ENCODE measurements at places on chromosomes 11 and 22.

DNA sequence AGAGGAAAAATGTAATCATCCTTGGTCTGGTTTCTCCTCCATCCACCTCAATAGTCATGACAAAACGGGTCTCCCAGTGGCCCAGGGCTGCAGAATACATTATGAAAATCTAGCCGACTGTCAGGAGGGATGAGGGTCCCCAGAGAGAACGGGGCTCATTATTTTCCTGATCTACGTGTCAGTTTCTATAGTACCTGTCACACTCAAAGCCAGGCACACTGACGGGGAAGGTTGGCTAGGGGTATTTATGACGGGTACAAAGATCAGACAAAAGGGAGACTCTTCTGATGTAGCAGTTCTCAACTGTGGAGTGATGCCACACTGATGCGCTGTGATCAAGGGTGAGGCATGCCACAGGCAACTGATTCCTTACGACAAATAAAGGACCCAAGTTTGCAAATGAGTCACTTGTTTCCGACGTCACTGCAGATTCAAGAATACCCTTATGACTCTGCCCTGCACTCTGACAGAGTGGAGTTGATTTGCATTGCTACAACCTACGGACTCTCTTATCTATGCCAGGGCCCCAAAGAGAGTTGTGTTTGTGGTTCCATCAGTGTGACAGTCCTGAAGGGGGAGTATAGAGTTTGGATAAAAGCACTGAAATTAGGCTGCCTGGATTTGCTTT, 188.2 kb upstream of the TBCEL start:
- peak; percentile 12 for DNase-seq

- DNase-seq: no peak
Measured at GRCh38 chr11:120196826-120197225, 14.0 kb upstream of the OAF start.

DNA sequence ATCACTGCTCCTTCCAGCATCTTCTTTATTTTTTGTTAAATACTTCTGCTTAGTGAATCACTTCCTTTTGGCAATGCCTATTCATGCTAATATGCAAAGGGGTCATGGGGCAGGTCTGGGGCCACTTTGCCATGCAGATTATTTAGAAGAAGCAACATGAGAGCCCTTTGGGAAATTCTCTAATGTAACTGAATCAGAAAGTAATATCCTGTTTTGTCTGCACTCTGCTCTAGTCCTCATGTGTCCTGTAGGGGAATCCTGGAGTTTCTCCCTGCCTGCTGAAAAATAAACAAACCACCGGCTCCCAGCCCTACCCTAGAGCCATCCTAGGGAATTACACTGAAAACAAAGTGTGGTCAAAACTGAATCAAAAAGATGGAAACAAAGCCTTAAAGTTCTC, 176.5 kb upstream of the POU2AF2 start:
- DNase-seq: peak; percentile 15

- DNase-seq: no peak
Measured at GRCh38 chr11:75822541-75822940, 7.5 kb downstream of the UVRAG start.

GRCh38 chr11:70522593-70523311, 124.4 kb downstream of the CTTN start:
- no peak for DNase-seq

GRCh38 chr22:25362215-25362882, 142.9 kb downstream of the CRYBB2 start:
- DNase-seq: peak; percentile 47

DNA sequence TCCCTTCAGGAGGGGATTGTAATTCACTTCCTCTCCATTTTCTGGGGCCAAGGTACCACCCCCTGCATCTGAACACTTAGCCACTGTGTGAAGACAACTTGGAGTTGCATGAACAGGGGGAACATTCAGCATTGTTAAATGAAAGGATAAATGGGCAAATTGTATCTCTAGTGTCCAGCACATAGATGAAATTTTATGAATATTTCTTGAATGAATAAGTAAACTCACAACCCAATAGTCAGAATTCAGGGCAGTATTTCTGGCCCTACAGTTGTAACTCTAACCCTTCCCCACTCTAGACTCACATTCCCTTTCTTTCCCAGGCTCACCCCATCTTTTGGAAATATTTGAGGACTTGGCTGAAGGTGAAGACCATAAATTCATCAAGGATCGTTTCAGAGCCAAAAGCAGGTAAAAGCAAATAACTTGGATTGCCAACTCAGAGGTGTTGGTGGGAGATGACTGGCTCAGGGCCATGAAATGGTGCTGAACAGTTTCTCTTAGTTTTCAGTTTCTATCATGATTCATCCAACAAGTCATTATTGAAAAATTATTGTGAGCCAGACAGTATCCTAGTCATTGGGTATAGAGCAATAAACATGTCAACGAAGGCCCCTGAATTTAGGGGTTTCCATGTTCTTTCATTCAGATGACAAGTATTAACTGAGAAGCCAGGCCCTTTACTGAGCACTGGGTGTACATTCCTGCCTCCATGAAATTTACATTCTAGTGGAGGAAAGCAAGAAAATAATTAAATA, 33.3 kb upstream of the ZC3H12C start:
- peak; percentile 67 for DNase-seq

GRCh38 chr22:47047321-47048122, 285.1 kb downstream of the TBC1D22A start:
- DNase-seq: no peak

DNA sequence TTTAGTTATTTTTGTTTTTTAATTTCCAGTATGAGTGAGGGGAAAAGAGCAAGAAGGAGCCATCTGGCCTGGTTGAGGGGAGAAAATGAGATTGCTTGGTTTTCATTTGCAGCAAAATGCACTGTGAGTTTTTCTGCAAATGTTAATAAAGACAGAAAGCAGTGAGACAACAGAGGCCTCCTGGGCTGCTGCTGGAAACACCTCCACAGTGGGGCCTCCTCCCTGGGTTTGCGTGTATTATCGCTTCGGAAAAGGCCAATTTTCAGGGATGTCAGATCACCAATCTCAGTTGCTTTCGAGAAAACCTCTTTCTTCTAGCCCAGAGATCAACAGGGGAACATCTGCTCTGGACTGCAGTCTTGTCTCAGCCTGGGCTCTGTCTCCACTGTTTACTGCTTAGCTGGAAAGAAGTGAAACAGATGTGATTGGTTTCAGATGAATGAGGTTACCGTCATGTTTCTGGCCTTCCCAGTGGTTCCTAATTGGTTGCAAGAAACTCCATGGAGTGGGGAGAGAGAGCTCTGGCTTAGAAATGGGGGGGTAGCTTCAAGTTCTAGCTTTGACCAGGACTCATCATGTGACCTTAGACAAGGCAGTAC, 17.3 kb downstream of the TSPAN18 start:
- peak; percentile 48 for DNase-seq

DNA sequence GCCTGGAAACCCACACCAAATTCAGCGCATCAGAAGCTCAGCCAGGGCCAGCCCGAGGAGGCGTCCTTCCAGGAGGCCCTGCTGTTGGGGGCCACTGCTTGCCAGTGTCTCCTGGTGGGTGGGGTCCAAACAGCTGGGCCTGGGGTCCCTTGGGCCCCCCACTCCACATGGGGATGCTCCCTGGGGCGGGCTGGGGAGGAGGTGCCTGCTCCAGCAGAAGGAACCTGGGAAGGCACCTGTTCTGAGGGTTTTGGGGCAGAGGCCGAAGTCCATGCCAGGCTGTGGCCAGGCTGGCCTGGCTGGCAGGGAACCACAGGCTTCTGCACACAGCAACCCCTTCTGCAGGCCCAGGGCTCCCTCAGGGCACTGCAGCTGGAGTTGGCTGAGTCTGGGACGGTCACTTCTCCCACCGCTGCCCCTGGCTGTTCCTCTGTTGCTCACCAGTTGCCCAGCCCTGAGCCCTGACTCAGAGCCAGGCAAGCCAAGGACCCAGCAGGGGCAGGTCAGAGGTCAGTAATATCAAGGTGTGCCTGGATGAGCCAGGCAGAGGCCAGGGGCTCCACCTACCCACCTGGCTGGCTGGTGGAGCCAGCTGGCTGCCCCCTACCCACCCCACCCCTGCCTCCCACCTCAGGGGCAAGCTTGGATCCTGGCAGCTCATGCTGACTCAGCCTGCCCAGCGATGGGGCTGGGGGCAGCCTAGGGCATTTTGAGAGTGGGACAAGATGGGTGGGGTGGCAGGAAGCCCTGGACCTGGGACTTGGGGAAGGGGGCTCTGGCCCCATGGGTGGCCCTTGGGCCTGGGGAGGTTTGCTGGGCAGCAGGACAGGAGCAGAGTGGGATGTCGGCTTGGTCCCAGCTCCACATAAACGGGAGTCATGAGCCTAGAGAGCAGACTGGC, 12.0 kb upstream of the PHLDA2 start:
- DNase-seq: no peak

GRCh38 chr11:82474876-82475275, 258.8 kb downstream of the FAM181B start:
- DNase-seq: no peak

GRCh38 chr22:50444663-50445062, 30.2 kb downstream of the SBF1 start:
- DNase-seq: peak; percentile 41

- peak; percentile 92 for DNase-seq
Measured at GRCh38 chr11:88535916-88536547, 198.5 kb upstream of the CTSC start.

- no peak for DNase-seq
Measured at GRCh38 chr11:112928136-112928535, 33.1 kb upstream of the NCAM1 start.

GRCh38 chr11:68447015-68447801, 13.3 kb upstream of the PPP6R3 start:
- DNase-seq: peak; percentile 66

- no peak for DNase-seq
Measured at GRCh38 chr11:1205987-1206331, 16.9 kb upstream of the MUC5B start.

DNA sequence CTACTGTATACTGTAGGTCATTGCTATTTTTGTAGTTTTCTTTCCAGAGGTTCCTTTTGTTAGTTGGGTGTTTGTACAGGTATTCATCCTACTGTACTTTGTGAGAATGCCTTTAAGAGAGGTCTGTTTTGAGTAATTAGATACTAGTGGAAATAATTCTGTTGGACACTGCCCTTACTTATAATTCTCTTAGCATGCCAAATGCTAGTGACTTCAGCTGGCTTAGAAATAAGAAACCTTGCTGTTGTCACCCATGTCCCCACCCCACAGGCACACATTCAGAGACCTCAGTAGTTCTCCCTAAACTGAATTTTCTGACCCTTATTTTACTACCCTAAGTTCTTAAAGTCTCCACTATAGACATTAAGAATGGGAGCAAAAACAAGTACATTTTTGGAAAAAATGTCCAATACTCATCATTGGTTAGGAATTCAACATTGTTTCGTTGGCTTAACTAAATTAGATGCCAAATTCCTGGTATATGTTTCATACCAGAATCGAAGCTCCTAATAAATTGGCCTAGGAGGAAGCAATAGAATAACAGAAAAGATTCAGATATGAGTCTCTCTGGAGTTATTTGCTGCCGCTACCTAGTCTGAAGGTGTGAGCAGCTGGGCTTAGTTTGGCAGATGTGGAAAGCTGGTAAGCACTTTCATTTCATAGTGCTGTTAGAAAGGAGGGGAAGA, 28.4 kb downstream of the ZNF143 start:
- peak; percentile 88 for DNase-seq

DNA sequence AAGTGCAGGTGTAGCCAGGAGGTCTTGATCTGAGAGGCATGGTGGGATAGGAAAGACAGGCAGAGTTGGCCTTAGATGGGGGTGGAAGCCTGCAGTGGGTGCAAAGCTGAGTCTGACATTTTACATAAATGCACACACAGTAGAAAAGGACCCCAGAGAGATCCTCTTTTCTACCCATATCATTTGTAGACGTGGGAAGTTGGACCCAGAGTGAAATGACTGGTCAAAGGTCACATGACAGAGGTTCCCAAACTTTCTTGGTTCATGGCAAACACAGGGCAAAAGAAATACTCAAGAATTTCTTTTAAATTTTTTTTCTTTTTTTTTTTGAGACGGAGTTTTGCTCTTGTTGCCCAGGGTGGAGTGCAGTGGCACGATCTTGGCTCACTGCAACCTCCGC, 6.2 kb upstream of the FOXRED2 start:
- DNase-seq: no peak

GRCh38 chr11:69213316-69213715, 57.6 kb downstream of the SMIM38 start:
- DNase-seq: no peak

GRCh38 chr11:91984033-91984584, 240.5 kb upstream of the FAT3 start:
- DNase-seq: peak; percentile 31

- DNase-seq: peak; percentile 97
Measured at GRCh38 chr11:16001899-16002426, 354.4 kb downstream of the SOX6 start.

DNA sequence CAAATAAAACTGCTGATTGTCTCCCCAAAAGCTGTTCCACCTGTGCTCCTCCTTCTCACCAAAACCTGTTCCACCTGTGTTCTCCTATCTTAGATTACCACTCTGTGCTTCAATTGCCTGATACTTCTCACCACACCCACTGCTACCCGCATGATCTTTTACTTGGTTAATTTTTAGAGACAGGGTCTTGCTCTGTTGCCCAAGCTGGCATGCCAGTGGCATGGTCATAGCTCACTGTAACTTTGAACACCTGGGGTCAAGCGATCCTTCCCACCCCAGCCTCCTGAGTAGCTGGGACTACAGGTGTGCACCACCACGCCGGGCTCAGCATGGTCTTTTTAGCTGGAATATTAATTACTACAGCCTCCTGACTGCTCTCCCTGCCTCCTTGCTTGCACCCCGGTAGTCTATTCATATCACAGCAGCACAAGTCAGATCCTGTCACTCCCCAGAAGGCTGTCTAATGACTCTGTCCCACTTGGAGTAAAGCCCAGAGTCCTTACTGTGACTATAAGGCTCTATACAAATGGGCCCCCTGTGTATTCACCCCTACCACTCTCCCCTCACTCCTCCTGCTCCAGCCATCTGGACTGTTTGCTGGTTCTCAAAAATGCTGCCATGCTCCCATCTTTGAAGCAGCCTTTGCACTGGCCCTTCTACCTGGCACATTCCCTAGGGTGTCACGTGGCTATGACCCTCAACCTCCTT, 3.5 kb downstream of the C11orf91 start:
- no peak for DNase-seq

DNA sequence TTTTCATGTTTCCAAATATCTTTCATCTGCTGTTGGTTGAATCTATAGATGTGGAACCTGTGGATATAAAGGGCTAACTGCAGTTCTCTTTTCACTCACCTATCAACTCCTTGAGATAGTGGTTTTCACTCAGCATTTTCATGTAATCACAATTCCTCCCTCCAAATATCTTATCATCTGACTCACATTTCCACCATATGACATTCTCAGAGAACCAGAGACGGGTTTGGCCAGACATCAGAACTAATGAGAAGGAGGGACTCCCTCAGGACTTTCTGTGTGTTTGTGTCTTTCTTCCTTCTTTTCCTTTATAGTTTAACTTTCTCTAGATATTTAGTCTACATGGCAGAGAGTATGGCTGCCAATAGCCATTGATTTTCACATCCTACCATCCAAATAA, 134.8 kb upstream of the DDI1 start:
- peak; percentile 62 for DNase-seq

DNA sequence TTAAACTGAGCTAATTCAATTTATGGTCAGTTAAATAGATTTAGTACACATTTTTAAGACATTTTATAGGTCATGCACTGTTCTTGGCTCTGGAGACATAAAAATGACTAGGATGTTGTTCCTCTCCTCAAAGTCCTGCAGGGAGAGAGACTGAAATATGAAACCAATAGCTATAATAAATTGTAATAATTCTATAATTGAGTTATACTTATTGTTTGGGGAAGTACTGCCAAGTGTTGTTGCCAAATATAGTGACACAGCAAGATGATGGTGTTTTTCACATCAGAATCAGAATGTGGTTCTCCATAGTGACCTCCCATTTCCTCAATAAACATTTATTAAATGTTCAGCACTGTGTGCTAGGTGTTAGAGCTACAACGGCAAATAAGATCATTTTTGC, 470.6 kb downstream of the NTM start:
- DNase-seq: no peak

GRCh38 chr11:95262994-95263765, 32.2 kb upstream of the SESN3 start:
- DNase-seq: no peak

Measured in fibroblast of skin of right biceps (primary cell).